ENCODE measurements at places on chromosomes 12 and 14.
A peak's percentile ranks its signal among the peaks of the same experiment; 100 is the strongest.

DNA sequence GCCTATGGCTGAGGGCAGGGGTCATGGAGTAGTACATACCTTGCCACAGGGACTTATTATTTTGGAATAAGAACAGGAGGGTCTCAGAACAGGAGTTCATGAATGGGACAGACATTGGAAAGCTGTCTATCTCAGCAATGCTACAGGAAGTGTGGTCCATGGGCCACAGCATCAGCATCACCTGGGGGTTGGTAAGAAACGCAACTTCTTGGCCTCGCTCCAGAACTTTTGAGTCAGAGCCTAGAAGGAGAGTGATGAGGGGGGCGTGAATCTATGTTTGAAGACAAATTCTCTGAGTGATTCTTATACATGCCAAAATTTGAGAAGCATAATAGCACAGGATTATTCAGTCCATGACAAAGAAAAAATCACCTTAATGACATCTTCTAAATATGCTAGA, 156.6 kb downstream of the RPAP3 start:
- DNase-seq = peak; percentile 39

DNA sequence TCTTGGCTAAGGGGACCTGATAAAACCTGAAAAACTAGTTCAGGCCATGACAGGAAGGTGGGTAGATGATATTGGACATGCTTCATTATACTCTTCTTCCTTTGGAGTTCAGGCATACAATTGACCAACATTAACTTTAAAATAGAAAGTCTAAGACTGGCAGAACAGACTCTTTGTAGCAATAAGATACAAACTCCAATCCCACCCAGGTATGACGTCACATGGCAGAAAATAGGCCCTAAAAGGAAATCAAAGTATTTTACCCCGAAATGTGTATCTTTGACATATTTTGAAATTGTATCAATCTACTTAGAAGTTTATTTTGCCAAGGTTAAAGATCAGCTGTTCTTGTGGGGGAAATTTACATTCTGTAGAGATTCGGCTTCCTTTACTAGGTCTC, 198.1 kb upstream of the LRIG3 start:
- no peak for DNase-seq

- no peak for DNase-seq
Observed at GRCh38 chr12:31363416-31363809, 37.5 kb upstream of the SINHCAF start.

DNA sequence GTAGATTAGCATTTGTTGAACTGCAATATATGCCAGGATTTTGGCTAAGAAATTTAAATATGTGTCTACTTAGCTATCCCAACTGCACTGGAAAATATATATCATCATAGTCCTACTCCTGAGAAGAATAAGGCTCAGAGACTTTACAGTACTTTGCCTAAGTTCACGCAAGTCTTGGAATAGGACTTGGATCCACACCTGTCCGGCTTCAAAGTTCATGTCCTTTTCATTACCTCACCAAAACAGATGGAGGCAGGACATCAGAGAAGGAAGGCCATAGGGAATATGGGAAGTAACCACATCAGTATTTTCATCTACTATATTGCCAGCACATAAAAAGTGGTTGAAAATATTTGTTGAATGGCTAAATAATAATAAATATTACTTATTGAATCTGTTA, 358.5 kb downstream of the PRKD1 start:
- no peak for DNase-seq

DNA sequence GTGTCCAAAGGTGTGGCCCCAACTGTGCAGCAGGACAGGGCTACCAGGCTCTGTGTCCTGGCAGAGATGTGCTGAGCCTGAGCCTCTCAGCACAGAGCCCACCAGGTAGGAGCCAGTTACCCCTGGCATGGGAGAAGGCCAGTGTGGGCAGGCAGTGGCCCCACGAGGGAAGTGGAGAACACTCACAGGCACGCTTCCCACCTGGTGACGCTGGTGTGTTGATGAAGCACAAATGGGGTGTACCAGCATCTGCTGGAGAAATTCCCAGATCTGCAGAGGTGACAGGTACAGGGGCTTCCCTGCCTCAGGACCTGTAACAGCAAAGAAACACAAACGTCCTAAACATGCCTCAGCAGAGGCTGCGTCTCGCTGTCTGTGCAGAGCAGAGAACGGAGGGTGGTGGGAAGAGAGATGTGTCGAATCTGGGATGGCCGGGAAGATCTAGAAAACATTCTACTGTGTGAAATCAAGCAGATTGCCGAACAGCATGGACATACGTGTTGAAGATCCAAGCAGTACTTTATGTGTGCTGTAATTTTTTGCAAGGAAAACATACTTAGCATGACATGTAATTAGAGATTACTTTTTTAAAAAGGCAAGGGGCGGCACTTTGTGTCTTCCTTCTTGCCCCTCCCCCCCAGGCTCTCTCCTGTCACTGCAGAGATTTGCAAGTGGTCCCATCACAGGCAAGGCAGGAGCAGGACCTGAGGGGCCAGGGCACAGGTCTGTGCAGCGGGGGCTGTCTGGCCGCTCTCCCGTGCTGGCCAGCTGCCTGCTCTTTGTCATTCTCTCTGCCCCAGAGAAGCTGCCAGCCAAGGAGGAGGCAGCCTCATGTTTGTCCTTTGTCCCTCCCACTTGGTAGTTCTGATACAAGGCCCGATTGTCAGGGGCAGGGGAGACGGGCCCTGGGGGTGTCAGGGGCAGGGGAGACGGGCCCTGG, 17.3 kb downstream of the HIP1R start:
- no peak for DNase-seq
